ENCODE measurements at places on chromosomes 4 and X.

- DNase-seq = no peak
These were observed 126.0 kb upstream of the ENPP6 start for GRCh38 chr4:184343502-184344177.

- DNase-seq = peak; percentile 80
These were observed 77.5 kb downstream of the HTRA3 start for GRCh38 chr4:8346838-8347605.

DNA sequence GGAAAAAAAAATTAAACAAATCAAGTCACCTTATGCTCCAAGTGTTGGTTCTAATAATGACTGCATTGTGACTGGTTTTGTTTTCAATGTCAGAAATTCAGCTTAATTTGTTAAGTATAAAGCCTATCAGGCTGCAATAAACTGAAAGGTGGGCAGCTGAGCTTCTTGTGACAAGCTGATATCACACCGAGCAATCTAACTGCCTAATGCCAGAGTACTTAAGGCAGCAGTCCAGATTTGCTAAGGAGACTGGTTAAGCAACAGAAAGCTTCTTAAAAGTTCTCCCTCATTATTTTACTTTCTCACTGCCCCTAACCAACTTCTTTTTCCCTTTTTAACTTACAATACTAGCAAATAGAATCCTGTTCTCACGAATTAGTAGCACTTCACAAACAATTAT is 201.0 kb downstream of the MAB21L2 start:
- no peak for DNase-seq

DNA sequence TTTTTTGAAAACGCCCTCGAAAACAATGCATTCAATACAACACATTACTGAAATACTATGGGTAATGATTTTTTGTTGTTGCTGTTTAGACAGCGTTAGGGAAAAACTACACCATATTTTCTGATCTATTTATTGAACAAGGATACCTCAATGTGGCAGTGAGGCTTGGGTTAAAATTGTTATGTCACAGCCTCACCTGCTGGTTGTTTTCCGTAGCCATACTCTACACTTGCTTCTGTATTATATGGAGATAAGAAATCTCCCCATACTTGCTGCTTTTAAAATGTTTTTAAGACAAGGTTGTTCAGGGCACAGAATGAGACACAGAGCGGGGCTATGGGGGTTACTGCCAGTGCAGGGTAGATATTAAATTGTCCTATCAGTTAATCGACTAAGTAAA is 221.6 kb upstream of the FTHL17 start:
- DNase-seq = no peak

- no peak for DNase-seq
These were observed 178.9 kb downstream of the RAPGEF2 start for GRCh38 chr4:159281771-159282170.
